Stimulated activated CD8-positive, alpha-beta memory T cell treated with anti-CD3 and anti-CD28 coated beads, Interleukin-7, amount 100 ng/mL, for 48 hours (primary cell): ENCODE measurements at places on chromosomes 1 and 21.

DNA sequence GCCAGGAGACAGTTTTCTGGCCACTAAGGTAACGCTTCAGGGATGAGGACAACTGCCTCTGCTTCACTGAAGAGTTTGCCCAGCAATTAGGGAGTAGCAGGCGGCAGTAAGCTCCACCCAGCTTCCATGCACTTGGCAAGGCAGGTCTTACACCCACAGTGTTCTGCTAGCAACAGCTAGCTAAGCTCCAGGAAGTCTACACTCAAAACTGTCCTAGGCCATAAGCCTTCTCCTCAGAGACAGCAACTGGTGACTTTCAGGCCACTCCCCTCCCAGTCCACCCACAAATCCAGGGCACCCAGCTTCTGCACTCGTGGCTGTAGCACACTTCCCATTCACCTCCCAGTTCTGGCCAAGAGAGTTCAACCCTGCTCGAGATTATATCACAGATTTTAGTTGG, 47.3 kb downstream of the KMO start:
- no peak for DNase-seq

GRCh38 chr1:76781447-76781846, 85.8 kb upstream of the ST6GALNAC5 start:
- no peak for DNase-seq

DNA sequence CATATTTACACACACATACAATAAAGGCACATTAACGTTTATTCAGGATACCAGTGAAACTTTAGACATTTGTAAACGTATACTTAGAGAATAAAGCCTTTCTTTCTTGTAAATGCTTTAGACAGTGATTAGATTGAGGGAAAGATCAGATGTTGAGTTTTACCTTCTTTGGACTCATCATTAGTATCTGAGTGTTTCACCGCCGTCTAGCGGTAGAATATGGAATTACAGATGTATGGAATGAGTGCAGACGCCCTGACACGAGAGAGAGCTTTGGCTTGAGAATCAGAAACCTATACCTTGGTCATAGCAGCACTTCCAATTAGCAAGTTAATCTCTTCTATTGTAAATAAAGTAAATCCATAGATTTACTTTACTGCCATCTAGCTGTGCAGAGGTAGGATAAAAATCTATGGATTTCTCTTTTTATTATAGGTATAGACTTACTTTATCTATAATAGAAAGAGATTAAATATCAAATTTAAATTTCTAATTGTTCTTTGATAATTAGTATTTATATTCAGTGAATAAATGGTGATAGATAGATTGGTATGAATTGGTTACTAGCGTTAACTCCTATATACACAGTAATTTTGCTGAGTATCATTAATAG, 12.6 kb downstream of the FLG2 start:
- DNase-seq, result peak; percentile 2

GRCh38 chr21:37210130-37210529, 57.0 kb downstream of the VPS26C start:
- no peak for DNase-seq

DNA sequence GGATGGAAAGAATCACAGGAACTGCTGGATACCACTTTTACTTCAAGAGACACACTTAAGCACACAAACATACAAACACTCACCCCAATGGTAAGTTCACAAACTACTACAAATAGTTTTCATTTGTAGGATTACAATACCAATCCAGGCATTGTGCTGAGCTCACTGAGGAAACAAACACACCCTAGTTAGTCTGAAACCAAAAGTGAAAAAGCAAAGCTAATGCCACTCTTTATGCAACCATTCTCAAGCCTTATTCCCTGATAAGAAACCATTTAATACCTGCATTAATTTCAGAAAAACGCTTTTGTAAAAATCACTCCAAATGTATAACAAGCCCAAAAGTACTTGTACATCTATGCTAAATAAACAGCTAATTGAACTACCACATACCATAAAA, 38.3 kb downstream of the RNF115 start:
- no peak for DNase-seq

- no peak for DNase-seq
These were observed 120.8 kb upstream of the ADGRL2 start for GRCh38 chr1:81679942-81680341.

GRCh38 chr1:153441238-153441755, 19.2 kb downstream of the S100A7 start:
- DNase-seq, result no peak

- DNase-seq, result no peak
These were observed 18.8 kb downstream of the KIF21B start for GRCh38 chr1:201004732-201005131.

- no peak for DNase-seq
These were observed 8.2 kb downstream of the ERI3 start for GRCh38 chr1:44346878-44347277.

- DNase-seq, result no peak
These were observed 7.6 kb downstream of the SAMSN1 start for GRCh38 chr21:14538483-14538882.

DNA sequence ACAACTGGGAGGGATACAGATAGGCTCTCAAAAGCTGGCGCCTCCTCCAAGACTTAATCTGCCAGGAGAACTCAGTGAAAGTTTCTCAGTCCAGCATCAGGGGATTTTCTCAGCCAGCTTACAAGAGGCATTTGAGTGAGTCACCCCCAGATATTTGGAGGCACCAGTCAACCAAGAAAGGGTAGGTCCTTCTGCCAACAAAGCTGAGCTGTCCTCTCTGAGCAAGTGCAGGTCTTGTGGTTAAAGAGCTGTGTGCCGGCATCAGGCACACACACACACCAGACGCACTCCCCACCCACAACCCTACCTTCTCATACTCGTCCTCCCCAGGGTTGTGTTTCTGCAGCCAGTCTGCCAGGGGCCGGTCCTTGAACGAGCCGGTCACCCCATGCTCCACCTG, 27.0 kb upstream of the PPP1R15B start:
- peak; percentile 27 for DNase-seq

- peak; percentile 49 for DNase-seq
These were observed 162.8 kb downstream of the NTPCR start for GRCh38 chr1:233113009-233113879.

- DNase-seq, result no peak
These were observed 71.9 kb downstream of the CEP350 start for GRCh38 chr1:180026556-180026955.

- no peak for DNase-seq
These were observed 533.1 kb downstream of the KIF26B start for GRCh38 chr1:245687636-245688535.

- no peak for DNase-seq
These were observed 517.6 kb upstream of the ADGRL4 start for GRCh38 chr1:79524126-79524525.

GRCh38 chr1:109306832-109307273, at the start of gene MYBPHL:
MYBPHL (minus strand) TSS chr1:109307011; CDS start chr1:109306991, 20 bp downstream.
- no peak for DNase-seq

GRCh38 chr1:208527156-208527555, 283.0 kb upstream of the PLXNA2 start:
- DNase-seq, result no peak

DNA sequence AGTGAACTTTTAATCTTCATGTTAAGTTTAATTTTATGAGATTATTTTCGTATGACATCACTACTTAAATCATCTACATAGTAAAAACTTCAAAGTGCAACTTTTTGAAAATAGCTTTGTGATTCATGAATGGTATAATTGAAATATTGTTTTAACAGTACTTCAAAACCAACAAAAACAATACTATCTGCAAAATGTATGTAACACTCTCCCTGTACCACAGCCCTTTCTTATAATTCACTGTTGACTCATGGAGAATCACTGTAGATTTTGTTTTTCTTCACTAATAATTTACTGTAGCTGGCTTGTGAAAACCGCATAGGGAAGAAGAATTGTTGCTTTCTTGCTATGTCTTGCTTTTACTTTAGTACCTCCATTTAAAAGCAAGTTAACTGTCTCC, 301.4 kb upstream of the ADAMTS5 start:
- no peak for DNase-seq

GRCh38 chr1:66725885-66726665, 26.2 kb upstream of the DYNLT5 start:
- DNase-seq, result peak; percentile 16

- no peak for DNase-seq
These were observed 105.3 kb upstream of the SLC45A1 start for GRCh38 chr1:8212580-8213031.

DNA sequence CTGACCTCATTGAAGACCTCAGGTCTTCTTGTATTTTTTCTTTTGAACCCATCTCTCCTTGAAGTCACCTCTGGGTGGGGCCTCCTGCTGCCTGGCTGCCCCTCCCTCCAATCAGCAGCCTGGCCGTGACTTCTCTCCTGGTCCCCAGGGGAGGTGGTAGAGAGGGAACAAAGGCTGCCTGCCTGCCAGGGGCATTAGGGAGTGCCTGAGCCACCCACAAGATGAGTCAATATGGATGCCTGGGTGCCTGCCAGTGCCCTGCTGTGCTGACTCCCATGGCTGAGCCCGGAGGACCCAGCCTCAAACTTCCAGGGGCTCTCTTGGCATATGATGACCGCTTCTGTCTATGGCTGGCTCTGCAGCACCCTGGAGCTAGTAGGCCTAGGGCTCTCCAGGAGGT, 5.3 kb upstream of the CDCP2 start:
- DNase-seq, result no peak

DNA sequence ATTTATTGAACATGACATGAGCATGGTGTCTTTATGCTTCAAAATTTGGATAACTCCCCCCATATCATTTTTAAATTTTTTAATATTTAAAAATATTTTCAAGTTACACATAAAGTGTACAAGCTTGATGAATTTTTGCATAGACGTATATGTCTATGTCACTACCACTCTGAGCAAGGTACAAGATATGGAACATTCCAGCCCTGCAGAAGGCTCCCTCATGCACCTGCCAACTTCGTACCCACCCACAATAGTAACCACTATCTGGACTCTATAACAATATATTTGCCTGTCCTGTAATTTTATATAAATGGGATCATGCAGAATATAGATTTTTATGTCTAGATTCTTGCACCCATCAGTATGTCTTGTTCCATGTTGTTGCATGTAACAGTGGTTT, 74.5 kb downstream of the CNST start:
- no peak for DNase-seq

GRCh38 chr1:55767171-55767570, 552.0 kb upstream of the USP24 start:
- no peak for DNase-seq

GRCh38 chr1:38992412-38993111, 1.5 kb downstream of the AKIRIN1 start:
- no peak for DNase-seq

GRCh38 chr1:160158031-160158430, 6.6 kb downstream of the ATP1A4 start:
- no peak for DNase-seq

DNA sequence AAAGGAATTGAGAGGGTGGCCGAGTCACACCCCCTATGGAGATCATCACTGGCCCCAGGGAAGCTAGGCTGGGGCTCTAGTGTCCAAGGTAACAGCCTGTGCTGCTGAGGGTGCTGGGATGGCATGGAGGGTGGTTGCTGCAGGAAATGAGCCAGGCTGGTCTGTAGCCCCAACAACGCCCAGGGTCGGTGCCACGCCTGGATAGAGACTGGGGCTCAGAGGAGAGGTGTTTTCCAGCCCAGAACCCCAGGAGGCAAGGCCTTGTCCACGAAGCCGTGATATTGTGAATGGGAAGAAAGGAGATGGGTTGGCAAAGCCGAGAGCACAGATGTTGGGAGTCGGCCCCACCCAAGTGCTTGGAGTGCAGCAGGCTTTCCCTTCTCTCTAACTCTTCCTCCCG, 68.9 kb upstream of the ACTRT2 start:
- DNase-seq, result no peak

DNA sequence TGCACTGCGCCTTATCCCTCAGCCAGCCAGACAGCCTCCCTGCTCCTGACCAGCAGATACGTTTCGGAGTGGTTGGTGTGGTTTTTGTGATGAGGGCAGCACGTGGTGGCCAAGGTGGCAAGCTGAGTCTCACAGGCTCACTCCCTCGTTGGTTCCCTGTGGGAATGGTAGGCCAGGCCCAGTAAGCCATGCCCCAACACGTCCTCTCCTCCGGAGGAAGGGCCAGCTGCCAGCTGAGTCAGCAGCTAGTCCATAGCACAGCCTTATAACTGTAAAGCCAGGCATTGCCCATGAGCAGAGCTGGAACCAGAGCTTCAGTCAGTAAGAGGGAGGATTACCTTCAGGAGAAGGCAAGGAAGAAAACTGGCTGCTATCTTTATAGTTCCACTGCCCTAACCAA, 29.5 kb downstream of the SZRD1 start:
- no peak for DNase-seq

DNA sequence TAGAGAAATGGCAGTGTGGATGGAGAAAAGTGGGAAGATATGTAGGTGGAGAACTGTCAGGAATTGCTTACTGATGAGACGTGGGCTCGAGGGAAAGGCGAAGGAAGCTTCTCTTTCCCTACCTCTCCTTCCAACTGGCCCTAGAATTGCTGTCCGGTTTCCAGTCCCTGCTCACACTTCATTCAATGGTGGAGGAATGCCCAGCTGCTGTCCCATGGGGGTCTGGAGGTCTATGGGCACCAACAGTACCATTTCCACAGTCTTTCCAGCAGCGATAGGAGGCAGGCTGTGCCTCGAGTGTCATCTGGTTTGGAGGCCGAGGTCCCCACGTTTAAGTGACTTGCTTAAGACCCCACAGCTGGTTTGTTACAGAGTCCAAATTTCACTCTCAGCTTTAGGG, 31.5 kb upstream of the CD1D start:
- no peak for DNase-seq

GRCh38 chr1:45035631-45036301, 23.7 kb downstream of the UROD start:
- no peak for DNase-seq

DNA sequence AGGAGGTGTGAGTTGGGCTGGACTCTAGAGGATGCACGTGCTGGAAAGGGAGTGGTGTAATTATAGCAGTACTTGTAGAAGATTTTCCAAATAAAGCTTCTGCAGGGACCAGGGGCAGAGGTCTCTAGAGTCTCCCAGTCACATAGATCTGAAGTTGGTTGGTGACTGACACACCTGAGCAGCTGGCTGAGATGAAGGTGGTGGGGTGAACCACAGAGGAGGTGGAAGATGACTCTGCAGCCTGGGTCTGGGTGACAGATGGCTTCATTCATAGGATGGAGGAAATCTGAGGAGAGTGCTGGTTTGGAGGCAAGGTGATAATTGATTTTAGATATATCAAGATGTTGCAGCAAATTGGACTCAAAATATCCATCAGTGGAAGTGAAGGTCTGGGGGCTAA, 178.9 kb upstream of the IVNS1ABP start:
- DNase-seq, result no peak

GRCh38 chr1:181032535-181032934, 1.2 kb upstream of the MR1 start:
- DNase-seq, result no peak

DNA sequence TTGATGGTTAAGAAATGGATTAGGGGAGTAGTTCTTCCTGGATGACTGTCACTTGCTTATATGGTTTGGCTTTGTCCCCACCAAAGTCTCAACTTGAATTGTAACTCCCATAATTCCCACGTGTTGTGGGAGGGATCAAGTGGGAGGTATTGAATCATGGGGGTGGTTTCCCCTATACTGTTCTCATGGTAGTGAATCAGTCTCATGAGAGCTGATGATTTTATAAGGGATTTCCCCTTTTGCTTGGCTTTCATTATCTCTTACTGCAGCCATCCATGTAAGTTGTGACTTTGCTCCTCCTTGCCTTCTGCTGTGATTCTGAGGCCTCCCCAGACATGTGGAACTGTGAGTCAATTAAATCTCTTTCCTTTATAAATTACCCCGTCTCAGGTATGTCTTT, 1621.1 kb downstream of the MRPL39 start:
- no peak for DNase-seq

GRCh38 chr1:18954270-18955071, 2.0 kb downstream of the IFFO2 start:
- DNase-seq, result no peak

GRCh38 chr21:44459712-44460440, 4.6 kb downstream of the LRRC3 start:
- DNase-seq, result no peak
